Panc1 (cell line): ENCODE measurements at places on chromosomes 12 and 14. TPM values are rescaled to one million over a fixed set of nuclear protein-coding genes. Genes with fewer than 3 reads are reported as not detected.

GRCh38 chr12:31783996-31784645, 55.3 kb upstream of the AMN1 start:
- no peak for DNase-seq

- DNase-seq = no peak
Measured at GRCh38 chr12:67804168-67804567, 155.6 kb downstream of the DYRK2 start.

DNA sequence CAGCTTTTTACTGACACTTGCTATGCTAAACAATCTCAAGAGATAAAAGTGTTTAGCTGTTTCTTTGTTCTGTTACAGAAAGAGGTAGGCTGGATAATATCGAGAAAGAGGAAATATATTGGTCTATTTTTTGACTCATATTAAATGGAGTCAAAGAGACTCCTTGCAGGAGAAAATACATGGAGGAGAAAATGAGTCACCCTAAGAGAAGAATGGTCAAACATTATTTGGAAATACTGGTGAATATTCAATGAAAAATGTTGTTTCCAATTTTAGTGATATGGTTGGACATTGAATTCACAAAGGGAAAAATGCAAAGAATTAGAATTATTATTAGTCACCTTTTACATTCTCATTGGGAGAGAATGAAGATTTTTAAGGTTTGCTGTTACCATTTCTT, 3.2 kb downstream of the KCNJ8 start:
- no peak for DNase-seq

GRCh38 chr12:45296046-45296586, 80.2 kb downstream of the ANO6 start:
- no peak for DNase-seq

DNA sequence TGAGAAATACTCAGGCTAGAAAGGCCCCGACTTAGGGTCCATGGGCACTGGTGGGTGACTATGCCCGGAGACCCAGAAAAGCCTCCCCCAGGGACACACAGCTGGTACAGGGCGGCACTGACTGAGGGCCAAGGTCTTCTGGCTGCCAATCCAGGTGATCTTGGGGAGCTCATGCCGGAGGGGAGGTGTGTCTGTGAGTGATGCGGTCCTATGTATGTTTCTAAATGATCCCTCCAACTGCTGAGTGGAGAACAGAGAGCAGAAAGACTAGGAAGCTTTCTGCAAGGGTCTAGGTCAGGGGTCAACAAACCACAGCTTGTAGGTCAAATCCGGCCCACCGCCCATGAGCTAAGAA, 391 bp downstream of the SERPINA4 start:
- no peak for DNase-seq

GRCh38 chr14:60512973-60513571, 4.1 kb downstream of the SIX6 start:
- DNase-seq = no peak

DNA sequence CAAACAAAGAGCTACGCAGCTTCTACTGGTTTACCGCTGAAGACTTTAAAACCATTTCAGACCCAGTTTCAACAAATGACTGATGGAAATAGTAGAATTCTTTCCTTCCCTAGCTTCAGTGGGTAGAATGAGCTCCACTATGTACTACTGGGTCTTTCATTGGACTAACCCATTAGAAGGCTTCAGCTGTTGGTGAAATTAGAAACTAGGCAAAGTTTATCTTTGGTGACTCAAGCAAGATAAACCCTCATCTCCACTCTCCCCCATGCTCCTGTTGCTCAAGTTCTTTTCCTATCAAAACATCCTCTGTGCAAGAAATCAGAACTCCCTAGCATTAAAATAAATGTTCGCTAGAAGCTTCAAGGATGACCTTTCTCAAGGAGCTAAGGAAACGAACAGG, 159.2 kb downstream of the PAWR start:
- no peak for DNase-seq

GRCh38 chr14:82091097-82091496, 557.4 kb upstream of the SEL1L start:
- no peak for DNase-seq

- peak; percentile 70 for DNase-seq
Measured at GRCh38 chr14:23057757-23058653, 685 bp upstream of the CDH24 start.

GRCh38 chr12:46609674-46610073, 216.1 kb downstream of the SLC38A4 start:
- no peak for DNase-seq

DNA sequence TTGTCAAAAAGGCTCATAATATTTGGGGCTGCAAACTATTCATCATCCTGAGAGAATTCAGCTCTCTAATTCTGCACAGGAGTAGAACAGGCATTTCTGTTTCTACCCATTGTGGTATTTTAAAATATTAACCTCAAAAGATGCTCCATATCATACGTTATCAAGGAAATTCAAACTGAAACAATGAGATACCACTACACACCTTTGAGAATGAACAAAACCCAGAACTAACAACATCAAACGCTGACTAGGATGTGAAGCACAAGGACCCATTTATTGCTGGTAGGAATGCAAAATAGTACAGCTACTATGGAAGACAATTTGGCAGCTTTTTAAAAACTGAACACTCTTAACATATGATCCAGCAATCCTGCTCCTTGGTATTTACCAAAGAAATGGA, 171.8 kb downstream of the DUSP6 start:
- DNase-seq = no peak

DNA sequence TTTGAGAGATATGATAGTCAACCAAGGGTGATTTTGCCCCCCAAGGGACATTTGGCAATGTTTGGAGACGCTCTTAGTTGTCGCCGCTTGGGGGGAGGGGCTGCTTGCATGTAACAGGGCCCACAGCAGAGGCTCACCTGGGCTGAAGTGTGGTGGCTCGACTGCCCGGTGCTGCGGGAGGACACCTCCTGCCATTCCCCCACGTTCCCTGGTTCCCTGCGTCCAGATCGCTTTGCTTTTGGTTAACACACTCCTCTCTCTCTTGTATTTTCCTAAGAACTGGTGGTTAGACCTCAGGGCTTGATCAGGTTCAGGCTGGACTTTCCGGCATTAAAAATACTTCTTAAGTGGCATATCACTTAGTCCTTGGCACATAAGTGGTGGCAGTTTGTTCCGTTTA, 18.9 kb downstream of the PPP2R5C start:
- DNase-seq = no peak

DBX2 gene
- total RNA-seq = not detected

KLRC1 gene
- total RNA-seq = not detected

TRHDE gene
- 1.9 TPM for total RNA-seq

LMNTD1 gene
- 0.13 TPM for total RNA-seq

PTGES3 gene
- total RNA-seq = 339 TPM

NXPH4 gene
- 2.1 TPM for total RNA-seq

MMP19 gene
- 0.05 TPM for total RNA-seq
